ENCODE measurements at places on chromosomes 3 and 15.

GRCh38 chr3:79012530-79012913 lies 755.3 kb downstream of the ROBO1 start:
- DNase-seq = no peak

GRCh38 chr3:27392950-27393679 lies 23.9 kb upstream of the NEK10 start:
- no peak for DNase-seq

- no peak for DNase-seq
These were observed 172.2 kb downstream of the LPP start for GRCh38 chr3:188326111-188326510.

DNA sequence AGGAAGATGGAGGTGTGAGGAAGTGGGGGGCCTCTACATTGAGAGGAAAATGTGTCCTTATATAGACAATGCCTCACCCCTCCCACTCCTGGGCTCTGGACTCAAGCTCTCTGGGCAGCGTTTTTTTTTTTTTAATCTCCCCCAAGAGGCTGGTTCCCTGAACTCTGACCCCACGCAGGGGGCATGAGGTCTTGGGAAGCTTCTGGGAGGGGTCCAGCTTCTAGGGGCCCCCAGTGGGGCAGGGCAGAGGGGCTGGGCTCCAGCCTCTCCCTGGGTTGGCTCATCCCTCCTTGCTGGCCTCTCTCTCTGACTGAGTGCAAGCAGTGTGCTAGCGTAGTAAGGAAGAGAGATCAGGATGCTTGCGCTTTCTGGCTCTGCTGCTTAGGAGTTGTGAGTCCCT lies 101.4 kb upstream of the HACD2 start:
- no peak for DNase-seq

- DNase-seq = no peak
These were observed 53.5 kb upstream of the ADAMTS9 start for GRCh38 chr3:64741341-64741740.

GRCh38 chr3:192220915-192221314 lies 506.4 kb downstream of the FGF12 start:
- DNase-seq = no peak

GRCh38 chr3:130934442-130935089 lies 40.7 kb downstream of the ATP2C1 start:
- no peak for DNase-seq

GRCh38 chr15:77010857-77011256 lies 15.9 kb downstream of the PSTPIP1 start:
- DNase-seq = no peak

GRCh38 chr15:32909431-32909830 lies 191.6 kb downstream of the GREM1 start:
- DNase-seq = peak; percentile 2

DNA sequence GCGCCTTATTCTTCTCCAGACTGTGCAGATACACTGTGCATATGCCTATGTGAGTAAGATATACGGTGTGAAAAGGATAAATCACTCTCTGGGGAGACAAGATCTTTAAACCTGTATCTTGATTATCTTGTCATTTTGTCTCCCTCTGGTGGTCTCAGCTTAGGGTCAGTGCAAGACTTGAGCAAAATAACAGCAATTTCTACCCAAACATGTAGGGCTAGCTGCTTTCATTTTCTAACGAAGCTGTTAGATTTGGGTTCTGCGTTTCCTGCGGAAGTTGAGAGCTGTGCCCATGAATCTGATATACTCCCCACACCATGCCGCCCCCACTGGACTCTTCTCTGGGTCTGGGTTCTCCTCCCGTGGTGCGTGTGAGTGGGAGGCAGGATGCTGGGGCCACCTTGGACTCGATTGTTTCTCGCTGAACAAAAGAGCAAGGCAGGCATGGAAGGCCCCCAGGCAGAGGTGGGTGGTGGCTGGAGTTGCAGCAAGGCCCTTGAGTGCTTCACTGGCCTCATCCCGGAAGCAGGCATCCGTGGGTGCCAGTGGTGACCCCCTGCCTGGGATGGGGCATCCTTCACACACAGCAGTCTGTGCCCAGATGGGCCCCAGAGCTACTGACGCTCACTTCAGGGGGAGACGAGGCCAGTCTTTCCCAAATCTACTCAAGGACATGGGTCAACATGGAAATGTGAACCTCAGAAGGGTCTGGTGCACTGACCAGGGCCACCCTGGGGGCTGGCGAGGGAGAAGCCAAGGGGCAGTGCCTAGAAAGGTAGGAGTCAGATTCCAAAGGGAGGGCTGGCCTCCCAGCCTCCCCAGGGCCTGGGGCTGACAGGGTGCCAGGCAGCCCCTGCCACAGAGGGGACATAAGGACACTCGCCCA lies 179.6 kb downstream of the NSMCE3 start:
- no peak for DNase-seq

- DNase-seq = peak; percentile 54
These were observed 89.3 kb downstream of the RASA2 start for GRCh38 chr3:141575879-141576743.

DNA sequence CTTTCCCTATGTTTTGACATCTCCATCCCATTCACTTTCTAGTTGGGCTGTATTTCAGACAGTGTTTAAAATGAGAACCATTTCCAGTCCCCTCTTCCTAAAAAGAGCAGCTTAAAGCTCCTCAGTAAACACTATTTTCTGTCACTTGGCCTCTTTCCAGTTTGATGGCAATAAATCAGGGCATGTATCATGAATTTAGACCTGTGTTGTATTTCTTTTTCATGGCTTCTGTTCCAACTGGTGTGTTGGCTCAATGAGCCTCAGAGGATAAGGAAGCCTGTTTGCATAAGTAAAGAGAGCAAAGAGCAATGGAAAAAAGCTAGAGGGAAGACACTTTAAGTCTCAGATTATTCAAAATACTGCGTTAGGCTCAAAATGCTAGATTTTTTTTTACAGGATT lies 7.2 kb downstream of the CCDC80 start:
- DNase-seq = no peak

DNA sequence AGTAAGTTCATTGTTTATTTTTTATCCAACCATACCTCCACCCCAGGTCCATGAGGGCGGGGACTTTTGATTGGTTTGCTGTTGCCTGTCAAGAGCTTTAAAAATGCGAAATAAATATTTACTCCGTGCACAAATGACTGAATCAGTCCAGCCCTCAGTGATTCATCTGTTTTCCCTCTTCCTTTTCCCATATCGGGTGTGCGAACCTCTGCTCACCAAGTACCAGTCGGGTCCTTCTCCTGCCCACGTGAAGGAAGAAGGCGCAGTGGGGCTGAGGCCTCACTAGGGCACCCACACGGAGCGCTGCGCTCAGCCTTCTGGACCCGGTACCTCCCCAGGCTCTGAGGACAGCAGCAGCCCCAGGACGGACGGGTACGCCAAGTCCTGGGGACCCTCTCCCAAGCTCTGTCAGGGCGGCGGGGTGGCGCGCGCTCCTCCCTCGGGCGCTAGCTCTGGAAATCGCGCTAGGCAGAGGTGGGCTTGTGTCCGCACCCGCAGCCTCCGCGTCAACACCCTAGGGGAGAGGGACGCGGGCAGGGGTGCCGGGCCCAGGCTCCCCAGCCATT lies 70.5 kb upstream of the EPHB3 start:
- DNase-seq = no peak

DNA sequence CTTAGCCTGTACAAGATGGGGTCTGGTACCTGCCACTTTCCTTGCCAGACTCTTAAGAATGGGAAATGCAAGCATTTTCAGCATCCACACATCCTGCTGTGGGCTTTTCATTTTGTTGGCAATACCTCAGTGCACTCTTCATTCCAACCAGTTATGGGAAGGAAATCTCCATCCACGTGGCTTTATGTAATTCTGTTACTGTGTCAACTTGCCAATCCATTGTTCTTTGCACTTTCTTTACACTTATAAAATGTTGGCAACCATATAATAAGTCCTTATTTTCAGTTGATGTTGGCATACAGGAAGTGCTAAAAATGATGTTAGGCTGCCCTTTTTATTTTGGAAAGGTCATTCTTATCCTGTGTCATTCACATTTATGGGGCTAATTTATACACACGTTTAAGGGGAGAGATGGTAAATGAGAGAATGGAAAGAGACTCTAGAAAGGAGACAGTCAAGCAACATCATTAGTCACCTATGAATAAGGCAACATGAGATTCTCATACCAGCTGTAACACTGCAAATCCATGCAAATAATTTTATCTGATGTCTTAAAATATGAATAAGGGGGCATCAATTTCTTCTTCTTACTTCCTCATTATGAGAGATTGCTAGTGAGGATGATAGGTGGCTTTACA lies 238.7 kb downstream of the CHST2 start:
- no peak for DNase-seq

GRCh38 chr3:8505621-8506020 lies 4.0 kb downstream of the LMCD1 start:
- DNase-seq = no peak

GRCh38 chr15:76060118-76060989 lies 569 bp downstream of the TMEM266 start:
- DNase-seq = peak; percentile 10

- no peak for DNase-seq
These were observed 52.1 kb downstream of the NEK10 start for GRCh38 chr3:27317096-27317495.

DNA sequence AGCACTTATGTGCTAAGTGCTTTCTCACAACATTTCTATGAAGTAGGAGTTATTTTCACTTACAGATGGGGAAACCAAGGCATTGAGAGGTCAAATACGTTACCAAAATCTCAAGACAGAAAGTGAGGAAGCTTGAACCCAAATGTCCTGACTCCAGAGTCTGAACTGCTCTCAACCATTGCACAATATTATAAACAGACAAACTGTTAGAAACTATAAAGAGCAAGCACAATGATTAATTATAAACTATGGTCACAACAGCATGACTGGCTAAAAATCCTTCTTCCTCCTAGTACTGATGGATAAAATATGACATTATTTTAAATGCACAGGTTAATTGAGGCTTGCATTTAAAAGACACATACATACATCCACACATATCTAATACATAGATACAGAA lies 77.9 kb upstream of the ASB14 start:
- DNase-seq = no peak

- no peak for DNase-seq
These were observed 189.6 kb upstream of the THBS1 start for GRCh38 chr15:39391230-39391629.

- DNase-seq = peak; percentile 13
These were observed 639.5 kb downstream of the NR2F2 start for GRCh38 chr15:96969732-96970710.

DNA sequence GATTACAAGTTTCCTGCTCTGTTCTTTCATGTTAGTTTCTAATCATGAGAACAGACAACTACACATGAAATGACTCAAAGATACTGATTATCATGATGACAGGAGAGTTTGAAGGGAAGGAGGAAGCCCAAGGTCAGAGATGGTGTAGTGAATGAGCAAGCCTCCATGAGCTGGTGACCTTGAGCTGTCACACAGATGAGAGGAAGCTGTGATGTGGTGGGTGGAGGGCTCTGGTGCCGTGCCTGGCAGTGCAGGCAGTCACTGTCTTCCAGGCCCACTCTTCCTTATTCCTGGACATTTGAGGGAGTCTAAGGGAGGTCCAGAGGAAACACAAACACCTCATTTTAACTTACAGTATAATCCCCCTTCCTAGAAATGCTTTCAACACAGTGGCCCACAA lies 133.4 kb upstream of the ROPN1 start:
- DNase-seq = no peak

GRCh38 chr3:56144805-56145204 lies 323.5 kb downstream of the ERC2 start:
- DNase-seq = no peak

DNA sequence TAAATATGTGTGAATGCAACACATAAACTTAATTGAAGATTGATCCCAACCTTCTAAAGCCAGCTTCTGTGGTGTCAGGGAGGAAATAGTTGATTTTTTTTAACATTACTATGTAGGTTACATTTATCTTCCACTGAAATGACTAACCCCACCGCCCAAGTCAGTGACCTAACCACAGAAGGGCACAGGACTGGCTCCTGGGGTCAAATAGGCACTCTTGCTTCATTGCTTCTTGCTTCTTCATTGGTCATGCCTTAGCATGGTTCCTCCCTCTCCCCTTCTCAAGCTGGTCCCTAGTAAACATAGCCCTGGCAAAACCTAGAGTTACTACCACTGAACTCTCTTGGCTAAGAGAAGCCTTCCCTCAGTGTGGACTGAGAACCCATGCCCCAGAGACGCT lies 12.3 kb downstream of the EIF1B start:
- DNase-seq = no peak

GRCh38 chr3:173774294-173774693 lies 376.8 kb downstream of the NLGN1 start:
- no peak for DNase-seq

DNA sequence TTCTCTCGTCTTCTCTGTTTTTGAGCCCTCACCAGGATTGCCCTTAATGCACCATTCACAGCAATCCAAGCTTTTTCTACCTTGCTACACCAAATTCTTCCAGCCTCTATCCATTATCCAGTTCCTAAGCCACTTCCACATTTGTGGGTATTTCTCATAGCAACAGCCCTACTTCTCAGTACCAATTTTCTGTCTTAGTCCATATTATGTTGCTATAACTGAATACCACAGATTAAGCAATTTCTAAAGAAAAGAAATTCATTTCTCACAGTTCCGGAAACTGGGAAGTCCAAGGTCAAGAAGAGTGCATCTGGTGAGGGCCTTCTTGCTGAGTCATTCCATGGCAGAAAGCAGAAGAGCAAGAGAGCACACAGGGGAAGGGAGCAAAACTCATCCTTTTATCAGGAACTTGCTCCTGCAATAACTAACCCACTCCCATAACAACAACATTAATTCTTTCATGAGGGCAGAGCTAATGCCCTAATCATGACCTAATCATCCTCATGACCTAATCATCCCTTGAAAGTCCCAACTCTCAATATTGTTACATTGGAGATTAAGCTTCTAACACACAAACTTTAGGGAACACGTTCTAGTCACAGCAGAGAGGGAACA lies 9.7 kb upstream of the EIF1B start:
- no peak for DNase-seq

DNA sequence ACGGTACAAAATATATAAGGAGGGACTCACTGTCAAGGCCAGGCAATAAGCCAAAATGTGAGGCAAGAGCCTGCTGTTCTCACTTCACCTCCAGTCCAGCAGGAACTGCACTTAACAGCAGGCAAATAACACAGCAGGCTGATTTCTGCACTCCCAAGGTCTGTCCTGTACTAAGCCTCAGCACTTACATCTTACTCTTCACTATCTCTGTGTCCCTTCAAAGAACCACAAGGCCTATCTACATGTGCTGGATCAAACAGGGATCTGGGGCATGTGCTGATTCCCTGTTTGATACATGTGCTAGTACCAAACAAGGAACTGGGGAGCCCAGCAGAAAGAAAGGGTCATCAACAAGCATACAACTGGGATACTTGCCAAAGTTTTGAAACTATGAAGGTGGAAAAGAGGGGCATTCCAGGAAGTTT lies 22.2 kb downstream of the UACA start:
- DNase-seq = no peak

DNA sequence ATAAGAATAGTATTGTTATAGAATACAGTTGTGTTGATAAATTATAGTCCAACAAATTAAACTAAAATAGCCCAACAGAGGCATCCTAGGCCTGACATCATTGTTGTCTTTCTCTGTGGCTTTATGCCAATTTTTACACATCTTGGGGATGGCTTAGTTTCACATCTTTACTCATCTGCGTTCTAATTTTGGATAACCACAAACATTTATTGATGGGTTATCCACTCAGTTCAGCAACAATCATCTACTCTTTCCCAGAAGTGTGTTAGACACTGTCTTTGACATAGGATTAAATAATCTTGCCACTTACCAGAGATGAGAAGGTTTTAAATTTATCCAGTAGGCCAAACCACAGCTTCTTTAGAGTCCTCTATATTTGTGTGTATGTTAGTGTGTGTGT lies 120.8 kb upstream of the PHLDB2 start:
- no peak for DNase-seq

All from SW480 (cell line).